ENCODE measurements at places on chromosomes 3 and 15.

DNA sequence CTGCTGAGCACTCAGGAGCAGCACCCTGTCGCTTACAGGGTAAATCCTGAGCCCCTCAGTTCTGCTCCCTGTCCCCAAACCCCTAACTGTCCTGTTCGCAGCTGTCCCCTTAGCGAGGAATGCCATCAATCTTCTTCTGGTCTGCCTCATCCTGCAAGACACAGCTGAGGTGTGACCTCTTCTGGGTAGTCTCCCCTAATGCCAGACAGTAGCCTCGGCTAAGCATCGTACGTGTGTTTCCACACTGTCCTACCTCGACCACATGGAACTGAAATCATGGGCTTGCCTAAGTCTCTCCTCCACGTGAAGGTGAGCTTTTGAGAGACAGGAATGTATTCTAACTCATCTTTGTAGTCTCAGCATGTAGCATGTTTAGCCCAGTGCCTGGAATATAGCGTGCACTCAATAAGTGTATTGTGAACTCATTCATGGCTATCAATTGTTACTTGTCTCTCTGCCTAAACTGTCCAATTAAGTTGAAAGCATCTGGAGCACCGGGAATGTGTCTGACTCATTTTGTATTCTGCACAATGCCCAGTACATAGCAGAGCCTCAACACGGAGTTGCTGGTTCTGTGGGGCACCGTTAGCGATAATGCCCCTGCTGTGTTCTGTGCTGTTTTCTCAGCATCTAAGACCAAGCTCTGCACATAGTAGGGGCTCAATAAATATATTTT is 90.2 kb downstream of the HES1 start:
- no peak for DNase-seq

DNA sequence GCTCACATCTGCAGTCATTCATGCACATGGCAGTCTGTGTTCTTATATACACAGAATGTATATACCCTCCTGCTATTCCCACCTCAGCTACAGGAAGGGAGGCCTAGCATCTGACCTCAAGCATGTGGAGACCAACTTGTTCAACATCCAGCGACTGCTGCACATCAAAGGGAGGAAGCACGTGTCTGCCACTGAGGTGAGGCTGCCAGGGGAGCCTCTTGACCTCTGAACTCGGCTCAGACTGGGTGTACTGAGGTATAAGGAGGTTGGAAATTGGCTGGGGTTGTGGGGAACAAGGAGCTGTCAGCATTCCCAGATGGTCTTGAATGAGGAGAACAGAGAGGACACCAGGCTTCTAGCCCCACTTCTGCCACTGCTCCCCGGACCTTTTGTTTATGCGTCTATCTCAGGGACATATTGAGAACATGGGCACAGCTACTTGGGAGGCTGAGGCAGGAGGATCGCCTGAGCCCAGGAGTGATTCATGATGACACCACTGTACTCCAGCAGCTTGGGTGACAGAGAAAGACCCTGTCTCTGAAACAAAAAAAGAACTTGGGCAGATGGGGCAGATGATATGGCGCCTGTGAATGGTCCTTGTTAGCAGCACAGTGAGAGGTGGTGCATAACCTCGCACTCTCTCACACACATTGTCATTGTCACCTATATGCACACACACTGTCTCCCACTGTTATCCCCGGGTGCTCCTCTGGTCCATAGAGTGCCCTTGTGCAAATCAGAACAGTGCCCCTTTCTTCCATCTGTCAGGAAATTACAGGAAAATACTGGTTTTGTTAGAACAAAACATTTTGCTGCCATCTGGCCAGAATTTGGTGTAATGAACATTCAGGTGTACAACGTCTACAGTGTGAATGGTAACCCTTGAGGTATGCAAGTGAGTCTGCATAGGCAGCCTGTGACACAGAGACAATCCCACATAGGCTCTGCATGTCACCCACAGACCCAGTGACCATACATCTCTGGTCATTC is 5.4 kb downstream of the VILL start:
- no peak for DNase-seq

DNA sequence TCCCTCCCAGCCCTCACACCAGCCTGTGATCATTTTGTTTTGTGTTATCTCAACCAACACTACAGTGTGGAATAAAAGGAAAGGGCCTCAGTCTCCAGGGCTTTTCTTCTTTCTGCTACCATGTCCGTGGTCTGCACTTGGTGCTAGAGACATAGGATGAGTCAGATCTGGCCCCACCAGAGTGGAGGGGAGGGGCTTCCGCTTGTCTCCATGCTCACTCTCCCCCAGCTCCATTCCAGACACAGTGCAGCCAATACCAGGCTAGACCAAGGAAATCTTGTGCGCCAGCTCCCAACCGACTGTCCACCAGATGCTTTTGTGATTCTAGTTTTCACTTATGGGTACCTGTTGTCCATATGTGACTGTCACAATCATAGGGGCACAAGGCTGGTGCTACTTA is 51.9 kb upstream of the TMEM115 start:
- no peak for DNase-seq

DNA sequence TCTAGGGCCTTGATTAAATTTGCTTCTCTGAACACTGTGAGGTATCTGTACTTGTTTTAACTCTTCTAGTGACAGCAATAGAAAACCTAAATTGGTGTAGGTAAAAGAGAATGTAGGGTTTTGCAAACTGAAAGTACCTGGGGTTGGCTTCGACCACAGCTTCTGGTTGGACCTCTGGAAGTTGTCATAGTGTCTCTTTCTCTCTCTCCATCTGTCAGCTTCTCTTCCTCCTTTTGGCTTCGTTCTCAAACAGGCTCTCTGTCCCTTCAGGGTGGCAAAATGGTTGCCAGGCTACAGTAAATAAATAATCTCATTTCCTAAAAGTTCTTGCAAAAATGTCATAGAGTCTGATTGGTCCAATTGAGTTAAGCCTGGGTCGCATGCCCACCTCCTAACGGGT is 149.3 kb upstream of the CTDSPL start:
- DNase-seq = no peak

DNA sequence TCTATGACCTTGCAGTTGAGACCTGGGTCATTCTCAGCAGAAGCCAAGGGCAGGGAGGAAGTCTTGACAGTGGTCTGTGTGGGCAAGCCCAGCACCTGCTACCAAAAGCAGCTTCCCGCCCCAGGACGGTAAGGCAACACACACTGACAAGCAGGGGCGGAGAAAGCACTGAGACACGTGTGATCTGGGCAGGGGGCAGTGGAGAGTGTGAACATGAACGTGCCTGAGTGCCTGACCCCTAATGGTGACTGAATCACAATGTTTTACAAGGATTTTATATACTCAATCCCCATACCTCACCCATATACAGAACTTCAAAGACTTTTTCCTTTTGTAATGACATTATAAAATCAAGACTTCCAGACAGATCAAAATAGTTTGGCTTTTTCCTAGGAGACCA is 35.2 kb downstream of the ANP32A start:
- DNase-seq = no peak

DNA sequence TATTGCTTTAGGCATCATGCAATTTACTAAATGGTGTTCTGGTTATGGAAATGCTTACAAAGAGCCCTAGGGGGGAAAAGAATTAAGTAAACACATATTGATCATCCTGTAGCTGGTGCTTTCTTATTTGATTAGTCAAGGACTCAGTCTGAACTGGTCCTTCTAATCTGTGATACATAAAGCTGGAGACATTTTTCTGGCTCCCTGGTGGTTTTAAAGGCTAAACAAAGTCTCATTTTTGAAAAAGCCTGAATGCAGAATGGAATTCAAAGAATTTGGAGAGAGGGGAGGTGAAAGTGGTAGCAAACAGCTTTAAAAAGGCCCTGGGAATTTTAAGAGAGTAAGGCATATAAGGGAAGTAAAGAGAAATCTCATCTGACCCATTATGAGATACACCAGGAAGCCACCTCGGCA is 149.7 kb downstream of the RBMS3 start:
- DNase-seq = no peak

DNA sequence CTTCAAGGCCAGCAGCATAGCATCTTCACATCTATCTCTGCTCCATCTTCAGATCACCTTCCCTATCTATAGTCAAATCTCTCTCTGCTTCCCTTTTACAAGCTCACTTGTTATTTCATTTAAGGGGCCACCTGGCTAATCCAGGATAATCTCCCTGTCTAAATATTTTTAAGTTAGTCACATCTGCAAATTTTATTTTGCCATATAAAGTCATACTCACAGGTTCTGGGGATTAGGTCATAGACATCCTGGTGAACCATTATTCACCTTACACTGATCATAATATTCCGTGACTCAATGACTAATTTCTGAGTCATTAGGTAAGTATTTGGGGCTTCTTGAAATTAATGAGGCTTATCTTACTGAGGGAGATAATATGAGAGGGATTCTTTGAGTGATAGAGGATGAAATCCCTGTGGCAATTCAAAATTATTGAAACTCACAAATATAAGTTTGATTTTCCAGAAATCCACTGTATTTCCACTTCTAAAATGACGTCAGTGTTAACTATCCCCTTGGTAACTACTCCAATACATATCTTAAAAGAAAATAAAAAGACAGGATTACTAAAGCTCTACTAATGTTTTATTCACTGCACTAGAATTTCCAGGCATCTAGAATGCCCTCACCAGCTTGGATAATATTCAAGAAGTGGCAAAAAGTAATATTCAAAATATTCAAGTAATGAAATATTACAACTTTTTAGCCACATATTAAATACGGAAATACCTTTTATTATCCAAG is 93.7 kb upstream of the RBMS3 start:
- no peak for DNase-seq

GRCh38 chr15:60511351-60512031 is 32.5 kb upstream of the ICE2 start:
- no peak for DNase-seq

All from NCI-H187 (cell line).